Stimulated activated CD4-positive, alpha-beta T cell treated with anti-CD3 and anti-CD28 coated beads, Interleukin-15, amount 100 ng/mL, for 48 hours (primary cell): ENCODE measurements at places on chromosomes 1 and 21.

GRCh38 chr1:231808990-231809389 lies 182.4 kb downstream of the DISC1 start:
- no peak for DNase-seq

DNA sequence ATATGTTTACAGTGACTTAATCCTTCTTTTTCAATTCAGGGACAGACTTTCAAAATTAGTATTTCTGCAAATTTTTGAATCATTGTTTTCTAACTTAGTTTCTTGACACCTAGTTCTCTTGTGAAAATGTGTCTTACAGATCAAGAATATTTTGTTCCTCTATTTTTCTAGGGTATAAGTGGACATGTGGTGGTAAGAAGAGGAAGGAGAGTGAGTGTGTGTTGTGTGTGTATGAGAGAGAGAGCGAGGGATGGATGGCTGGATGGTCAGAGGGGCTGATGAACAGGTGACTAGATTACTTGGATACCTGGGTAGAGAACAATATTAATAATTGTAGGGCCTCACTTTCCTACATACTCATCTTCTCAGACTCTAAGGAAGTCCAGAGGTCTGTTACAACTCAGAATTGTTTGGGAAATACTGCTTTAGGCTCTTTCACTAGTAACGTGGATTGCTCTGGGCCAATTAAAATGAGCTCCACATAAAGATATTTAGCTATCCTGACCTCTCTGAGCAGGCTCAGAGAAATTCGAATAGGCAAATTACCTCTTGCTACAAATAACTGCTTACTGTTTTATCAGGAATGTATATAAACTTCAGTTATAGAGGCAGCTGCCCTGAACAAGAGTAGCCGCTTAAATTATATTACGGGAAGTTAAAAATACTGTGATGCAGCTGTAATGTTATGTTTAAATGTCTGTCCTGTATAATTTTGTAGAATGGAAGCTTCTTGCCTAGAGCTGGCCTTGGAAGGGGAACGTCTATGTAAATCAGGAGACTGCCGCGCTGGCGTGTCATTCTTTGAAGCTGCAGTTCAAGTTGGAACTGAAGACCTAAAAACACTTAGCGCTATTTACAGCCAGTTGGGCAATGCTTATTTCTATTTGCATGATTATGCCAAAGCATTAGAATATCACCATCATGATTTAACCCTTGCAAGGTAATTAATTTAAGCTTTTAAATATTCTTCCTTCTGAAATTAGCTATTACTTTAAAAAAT lies 19.7 kb downstream of the GPSM2 start:
- DNase-seq, result no peak

DNA sequence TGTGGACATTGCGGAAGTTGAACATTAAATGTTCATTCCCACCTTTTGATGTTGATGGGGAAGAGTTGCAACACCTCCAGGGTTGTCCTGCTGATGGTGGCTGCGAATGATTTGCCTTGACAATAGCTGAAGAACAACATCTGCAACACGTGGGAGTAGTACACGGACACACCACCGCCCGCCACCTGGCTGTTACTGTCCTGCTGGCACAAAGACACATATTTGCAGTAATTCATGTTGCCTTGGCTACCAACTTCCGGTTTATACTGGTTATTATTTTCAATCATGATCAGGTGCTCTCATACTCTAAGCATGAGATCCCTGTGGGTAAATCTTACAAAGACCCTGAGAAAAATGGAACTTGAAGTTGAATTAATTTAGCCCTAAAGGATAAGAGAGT lies 55.2 kb downstream of the UBR4 start:
- DNase-seq, result no peak

GRCh38 chr1:90809093-90809492 lies 92.0 kb upstream of the BARHL2 start:
- DNase-seq, result no peak

DNA sequence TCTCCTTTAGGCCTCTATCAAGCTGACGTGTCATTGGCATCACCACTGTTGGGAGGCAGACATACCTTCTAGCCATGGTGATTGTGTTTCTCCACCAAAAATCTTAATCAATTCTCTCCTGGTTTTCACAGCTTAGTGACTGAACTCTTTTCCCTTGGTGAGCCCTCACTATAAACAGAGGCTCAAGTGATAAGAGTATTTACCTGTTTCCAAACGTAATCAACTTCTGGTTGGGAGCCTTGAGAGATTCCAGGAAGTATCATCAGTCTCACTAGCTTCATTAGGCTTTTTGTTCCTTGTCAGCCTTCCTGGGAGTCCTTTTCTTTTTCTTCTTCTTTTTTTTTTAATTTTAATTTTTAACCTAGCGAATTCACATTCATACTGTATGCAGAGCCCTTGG lies 33.8 kb upstream of the KCNQ4 start:
- no peak for DNase-seq

DNA sequence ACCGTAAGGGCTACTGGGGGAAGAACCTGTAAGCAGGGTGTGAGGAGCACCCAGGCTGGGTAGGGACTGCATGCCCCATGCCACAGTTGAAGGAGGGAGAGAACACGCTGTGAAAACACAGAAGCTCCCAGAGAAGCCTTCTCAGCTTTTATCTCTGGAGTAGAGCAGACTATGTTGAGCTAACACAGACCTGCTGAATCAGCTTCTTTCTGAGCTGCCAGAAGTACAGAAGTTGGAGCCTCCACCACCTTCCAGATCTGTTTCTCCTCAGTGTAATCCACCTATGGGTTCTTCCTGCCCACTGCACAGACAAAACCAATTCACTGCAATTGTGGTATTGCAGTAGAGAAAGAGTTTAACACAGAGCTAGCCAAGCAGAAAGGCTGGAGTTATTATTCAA lies 5.4 kb downstream of the YBEY start:
- DNase-seq, result no peak

GRCh38 chr1:173153503-173153902 lies 53.6 kb downstream of the TNFSF4 start:
- DNase-seq, result no peak

DNA sequence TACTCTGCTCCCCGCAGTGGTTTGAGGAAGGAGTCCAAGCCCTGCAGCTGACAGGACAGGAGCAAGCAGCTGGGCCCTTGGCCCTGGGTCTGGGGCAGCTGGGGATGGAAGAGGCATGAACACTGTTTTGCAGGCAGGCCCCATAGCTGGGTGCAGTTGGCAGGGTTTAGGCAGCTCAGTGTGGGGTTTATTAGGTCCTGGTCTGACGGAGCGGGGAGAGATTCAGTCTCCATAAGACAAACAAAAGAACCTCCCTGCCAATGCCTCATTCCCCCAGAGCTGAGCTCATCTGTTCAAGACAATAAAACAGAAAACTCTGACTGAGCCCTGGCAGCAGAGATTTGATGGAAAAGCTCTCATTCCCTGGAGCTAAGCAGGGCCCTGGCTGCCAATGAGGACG lies 37.3 kb downstream of the OLFML2B start:
- DNase-seq, result no peak

DNA sequence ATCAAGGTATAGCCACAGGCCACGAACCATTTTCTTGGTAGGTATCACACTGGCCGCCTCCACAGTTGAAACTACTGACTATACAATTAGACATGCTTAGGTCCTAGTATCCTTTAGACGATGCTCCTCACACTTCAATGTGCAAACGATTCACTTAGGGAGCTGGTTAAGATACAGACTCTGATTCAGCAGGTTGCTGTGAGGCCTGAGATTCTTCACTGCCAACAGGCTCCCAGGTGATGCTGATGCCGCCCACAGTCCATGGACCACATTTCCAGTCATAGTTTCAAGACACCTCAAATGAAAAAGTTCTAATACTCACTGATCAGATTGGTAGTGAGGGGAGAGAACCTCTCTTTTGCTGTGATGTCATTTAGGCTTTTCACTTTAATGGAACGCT lies 6.8 kb downstream of the ATP5PO start:
- peak; percentile 58 for DNase-seq

DNA sequence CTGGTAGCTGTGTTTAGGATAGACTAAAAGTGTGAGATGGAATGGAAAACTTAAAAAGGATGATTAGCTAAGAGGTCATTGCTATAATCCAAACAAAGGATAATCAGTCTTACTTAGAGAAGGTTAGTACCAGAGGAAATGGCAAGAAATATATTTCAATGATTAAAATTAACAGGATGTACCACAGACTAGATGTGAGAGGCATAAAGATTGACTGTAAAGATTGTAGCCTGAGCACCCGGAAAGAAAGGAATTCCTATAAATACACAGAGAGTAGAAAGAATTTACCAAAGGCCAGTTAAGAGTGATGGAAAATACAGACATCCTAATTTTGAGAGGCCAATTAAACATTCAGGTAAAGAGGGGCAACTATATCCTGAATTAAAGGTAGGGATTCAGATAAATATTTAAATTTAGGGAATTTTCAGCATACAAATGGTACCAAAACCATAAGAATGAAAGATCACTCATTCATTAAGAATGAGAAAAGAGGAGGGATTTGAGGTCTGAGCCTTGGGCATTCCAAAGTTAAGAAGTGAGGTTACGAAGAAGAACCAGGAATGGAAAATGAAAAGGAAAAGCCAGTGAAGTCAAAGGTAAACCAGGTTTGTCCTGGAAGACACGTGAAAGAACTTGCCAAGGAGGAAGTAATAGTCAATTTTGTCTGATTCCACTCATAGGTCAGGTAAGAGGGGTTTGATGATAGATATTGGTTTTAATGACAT lies 46.4 kb upstream of the RGS1 start:
- DNase-seq, result no peak

GRCh38 chr1:246065592-246065991 lies 441.5 kb downstream of the SMYD3 start:
- DNase-seq, result no peak

DNA sequence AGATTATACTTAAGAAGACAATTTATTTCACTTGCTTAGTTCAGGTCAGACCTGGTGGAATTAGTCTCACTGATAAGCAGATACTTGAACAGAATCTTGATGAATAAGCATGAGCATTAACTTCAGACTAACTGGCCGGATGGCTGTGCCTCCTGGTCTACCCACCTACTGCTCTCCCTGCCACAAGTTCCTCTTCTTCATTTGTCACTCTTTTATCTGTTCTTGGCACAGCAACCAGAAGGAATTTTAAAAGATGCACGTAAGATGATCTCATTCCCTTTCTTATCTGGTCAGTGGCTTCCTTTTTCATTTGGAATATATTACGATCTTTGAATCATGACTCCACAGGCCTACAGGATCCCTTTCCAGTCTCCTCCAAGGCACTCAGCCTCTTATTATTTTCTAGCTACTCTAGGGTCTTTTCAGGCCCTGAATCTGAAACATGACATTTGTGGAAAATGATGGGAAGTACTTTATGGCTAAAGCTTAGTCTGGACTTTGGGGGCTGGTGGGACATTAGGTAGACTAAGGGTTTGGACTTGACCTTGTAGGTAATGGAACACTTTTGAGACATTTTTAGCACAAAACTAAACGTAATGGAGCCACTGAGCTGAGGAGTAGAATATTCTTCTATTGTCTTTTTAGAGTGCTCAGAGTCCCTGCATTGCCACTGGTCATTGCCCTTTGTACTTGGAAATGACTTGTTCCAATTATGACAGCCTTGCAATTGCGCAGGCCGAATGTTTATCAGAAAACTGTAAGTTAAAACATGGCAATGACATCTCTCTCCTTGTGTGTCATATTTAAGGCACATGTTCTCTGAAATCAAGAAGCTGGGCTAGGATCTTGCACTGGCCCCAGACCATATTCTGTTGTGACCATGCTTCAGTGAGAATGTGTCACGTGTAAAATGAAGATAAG lies 16.0 kb downstream of the ST6GALNAC3 start:
- no peak for DNase-seq

- no peak for DNase-seq
These were observed 348.7 kb downstream of the NPHP4 start for GRCh38 chr1:5643360-5644107.

DNA sequence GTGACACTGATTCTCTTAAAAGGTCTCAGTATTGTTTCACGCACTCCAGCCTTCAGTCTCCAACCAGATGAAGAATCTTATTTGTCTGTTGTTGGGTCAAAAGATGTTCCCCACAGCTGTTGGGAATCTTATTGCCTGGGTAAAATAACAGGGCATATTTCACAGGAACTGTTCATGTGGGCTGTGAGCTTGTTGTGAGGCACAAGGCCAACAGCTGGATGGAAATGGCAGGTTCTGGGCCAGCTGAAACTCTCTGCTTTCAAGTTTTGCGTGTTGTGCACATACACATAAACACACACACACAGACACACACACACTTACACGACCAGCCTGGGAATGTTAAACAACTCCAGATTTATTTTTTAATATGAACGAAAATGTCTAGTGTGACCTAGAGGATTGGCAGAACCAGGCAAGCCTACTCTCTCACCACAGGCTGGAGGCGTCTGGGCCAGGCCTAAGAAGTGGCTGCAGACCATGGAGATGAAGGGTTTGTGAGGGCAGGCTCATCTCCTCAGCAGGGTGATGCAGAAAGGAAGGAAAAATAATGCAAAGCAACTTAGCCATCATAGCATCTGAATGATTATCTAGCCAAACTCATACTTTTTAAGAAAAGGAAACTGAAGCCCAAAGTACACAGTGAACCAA lies 357.0 kb downstream of the TTLL7 start:
- no peak for DNase-seq
